ENCODE measurements at places on chromosomes 1 and 21.

GRCh38 chr1:109769330-109770078, 5.8 kb upstream of the EPS8L3 start:
- no peak for DNase-seq

GRCh38 chr1:1371746-1372711, 3.0 kb downstream of the AURKAIP1 start:
- DNase-seq = peak; percentile 81

DNA sequence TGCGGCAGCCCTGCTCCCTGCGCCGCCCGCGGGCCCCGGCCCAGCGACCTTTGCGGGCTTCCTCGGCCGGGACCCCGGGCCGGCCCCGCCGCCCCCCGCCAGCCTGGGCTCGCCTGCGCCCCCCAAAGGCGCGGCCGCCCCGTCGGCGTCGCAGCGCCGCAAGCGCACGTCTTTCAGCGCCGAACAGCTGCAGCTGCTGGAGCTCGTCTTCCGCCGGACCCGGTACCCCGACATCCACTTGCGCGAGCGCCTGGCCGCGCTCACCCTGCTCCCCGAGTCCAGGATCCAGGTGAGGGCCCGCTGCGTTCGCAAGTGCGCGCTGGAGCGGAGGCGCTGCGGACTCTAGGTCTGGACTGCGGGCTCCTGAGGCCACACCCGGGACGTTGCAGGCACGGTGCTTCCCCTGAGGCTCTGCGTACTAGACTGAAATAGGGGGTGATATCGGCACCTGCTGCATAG, 351 bp downstream of the MIXL1 start:
- no peak for DNase-seq

- DNase-seq = no peak
Measured at GRCh38 chr1:77487631-77488030, 194.8 kb downstream of the ZZZ3 start.

GRCh38 chr21:32020564-32020963, 147.7 kb downstream of the HUNK start:
- no peak for DNase-seq

GRCh38 chr1:29498126-29499103, 262.1 kb downstream of the PTPRU start:
- DNase-seq = no peak

DNA sequence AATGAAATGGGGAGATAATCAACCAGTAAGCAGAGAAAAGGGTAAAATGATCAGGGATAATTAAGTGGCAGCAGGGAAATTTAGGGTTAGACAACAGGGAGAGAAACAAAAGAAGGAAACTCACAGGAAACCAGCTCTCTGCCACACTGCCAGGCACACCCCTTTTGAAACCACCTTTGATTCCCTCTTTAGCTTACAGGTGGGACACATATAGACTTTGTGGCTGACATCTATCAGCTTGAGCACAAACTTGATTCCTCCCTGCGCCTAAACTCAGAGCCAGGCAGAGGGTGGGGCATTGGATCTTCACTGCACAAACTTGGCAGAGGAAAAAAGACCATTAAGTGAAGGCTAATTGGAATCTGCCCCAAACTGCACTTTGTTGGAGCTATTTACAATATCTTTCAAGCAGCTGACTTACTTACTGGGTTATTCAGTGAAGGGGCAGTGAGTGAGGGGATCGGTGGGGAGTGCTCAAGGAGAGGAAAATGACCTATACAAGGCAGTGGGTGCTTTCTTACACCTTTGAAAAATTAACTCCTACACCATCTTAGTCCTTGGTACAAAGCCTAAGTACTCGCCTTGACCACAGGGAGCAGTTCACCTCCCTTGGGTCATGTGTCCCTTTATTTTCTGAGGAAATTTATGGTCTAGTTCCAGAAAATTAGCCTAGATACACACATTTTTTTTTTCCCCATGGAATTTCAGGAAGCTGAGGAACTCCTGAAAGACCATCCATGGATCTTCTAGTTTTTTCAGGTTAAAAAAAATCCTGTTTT, 60.2 kb downstream of the PBX1 start:
- no peak for DNase-seq

- DNase-seq = no peak
Measured at GRCh38 chr1:3773572-3774275, 1.2 kb downstream of the SMIM1 start.

GRCh38 chr1:198628067-198628455, 10.8 kb upstream of the PTPRC start:
- DNase-seq = no peak

DNA sequence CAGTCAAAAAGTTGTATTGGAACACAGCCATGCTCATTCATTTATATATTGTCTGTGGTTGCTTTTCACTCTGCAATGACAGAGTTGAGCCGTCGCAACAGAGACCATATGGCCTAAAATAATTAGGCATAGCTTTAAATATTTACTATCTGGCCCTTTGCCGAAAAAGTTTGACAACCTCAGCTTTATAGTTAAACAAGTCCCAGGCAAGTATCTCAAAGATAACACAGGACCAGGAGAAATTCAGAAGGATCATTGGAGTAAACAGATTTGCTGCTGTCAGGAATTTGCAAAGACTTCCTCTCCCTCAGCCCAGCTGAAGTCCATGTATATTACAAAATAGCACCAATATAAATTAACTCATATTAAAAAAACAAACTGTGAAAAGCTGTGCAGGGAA, 34.4 kb downstream of the NID1 start:
- DNase-seq = no peak

- no peak for DNase-seq
Measured at GRCh38 chr1:101290119-101290921, 53.5 kb downstream of the S1PR1 start.
